ENCODE measurements at places on chromosomes 6 and 20. TPM values are rescaled to one million over a fixed set of nuclear protein-coding genes. Genes with fewer than 3 reads are reported as not detected.

DNA sequence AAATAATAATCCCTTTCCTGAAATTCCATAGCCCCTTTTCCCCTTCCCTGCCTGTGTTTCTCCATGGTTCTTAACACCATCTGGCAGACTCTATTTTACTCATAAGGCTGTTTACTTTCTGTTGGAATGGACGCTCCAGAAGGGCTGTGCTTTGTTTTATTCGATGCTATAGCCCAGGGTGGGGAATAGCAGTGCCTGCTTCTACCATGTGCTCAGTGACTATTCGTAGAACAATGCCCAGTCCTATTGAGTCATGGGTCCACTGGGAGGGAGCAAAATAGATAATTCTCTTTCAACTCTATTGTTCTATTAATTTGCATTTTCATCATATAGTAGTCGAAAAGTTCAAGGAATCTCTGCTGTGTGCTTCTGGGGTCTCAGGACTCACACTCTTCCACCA, 565.1 kb downstream of the C6orf118 start:
- H3K27me3 ChIP-seq = no peaks in the 10 kb centered on the region
- no peak overlapping the region for H3K4me3 ChIP-seq
- no peaks in the 10 kb centered on the region for H3K36me3 ChIP-seq

GRCh38 chr6:81763968-81764367, 11.5 kb upstream of the TENT5A start:
- no peak overlapping the region for H3K27ac ChIP-seq
- H3K27me3 ChIP-seq = peaks cover 9% of the 10 kb centered on the region
- no peak overlapping the region for H3K4me3 ChIP-seq
- DNase-seq = no peak
- no peaks in the 10 kb centered on the region for H3K36me3 ChIP-seq

DNA sequence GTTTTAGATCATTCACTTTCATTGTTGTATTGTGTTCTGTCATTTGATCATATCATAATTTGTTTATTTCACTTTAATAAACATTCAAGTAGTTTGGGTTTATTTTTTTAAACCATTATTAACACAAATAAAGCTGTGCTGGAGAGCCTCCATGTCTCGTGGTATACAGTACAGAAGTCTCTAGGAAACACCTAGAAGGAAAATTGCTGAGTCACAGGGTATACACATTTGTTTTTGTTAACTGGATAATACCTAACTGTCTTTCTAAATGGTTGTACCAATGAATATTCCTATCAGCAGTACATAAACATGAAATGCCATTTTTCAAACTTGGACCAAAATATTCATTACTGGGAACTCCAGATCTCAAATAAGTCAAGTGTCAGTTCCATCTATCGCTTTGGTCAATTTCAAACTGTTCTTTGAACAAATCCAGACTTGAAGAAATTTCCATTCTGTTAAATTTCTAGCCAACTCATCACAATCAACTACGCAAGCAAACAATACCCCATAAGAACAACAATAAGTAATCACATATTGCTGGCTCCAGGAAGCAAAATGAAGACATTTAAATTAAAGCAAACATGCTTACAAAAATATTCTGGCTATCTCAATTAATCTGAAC, 138.1 kb downstream of the ATXN1 start:
- no peak for DNase-seq
- no peaks in the 10 kb centered on the region for H3K27me3 ChIP-seq
- H3K4me3 ChIP-seq = no peak overlapping the region
- H3K27ac ChIP-seq = no peak overlapping the region
- peaks cover 23% of the 10 kb centered on the region for H3K4me1 ChIP-seq
- peaks cover 2% of the 10 kb centered on the region for H3K36me3 ChIP-seq

DNA sequence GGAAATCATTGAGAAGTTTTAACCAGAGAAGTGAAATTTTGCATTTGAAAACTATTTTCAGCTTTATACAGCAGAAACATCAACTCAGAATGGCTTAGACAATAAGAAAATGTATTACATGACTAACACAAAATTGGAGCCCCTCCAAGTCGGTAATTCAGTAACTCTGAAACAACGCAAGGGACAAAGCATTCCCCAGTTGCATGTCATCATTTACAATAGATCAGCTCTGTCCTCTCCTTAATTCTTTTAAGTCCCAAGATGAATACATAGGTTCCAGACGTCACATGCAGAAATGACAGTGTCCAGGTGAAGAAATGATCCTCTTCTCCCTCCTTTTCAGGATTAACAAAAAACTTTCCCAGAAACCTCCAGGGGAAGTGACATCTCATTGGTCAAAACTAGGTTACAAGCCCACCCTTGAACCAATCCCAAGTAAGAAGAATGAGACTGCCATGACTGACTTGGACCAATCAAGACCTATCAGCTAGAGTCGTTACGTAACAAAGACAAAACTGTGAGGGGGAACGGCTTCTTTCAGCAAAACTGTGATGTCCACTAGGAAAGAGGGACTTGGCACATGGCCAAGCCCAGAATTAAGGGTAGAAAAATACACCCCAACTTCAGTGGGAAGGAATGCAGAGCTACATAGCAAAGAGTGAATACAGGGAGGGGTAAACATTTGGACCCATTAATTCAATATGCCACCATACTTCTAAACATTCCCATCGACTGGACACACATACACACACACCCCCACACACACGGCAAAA, 149.8 kb upstream of the PRND start:
- DNase-seq = no peak
- no peak overlapping the region for H3K4me3 ChIP-seq
- H3K36me3 ChIP-seq = no peaks in the 10 kb centered on the region
- H3K27me3 ChIP-seq = peaks cover 26% of the 10 kb centered on the region

- DNase-seq = peak; percentile 5
- H3K4me3 ChIP-seq = no peak overlapping the region
- peak overlapping the region; percentile 66 for H3K27ac ChIP-seq
- peaks cover 7% of the 10 kb centered on the region for H3K4me1 ChIP-seq
- no peaks in the 10 kb centered on the region for H3K27me3 ChIP-seq
- H3K36me3 ChIP-seq = peaks cover 15% of the 10 kb centered on the region
Observed at GRCh38 chr20:41178904-41179432, 41.6 kb downstream of the PLCG1 start.

DNA sequence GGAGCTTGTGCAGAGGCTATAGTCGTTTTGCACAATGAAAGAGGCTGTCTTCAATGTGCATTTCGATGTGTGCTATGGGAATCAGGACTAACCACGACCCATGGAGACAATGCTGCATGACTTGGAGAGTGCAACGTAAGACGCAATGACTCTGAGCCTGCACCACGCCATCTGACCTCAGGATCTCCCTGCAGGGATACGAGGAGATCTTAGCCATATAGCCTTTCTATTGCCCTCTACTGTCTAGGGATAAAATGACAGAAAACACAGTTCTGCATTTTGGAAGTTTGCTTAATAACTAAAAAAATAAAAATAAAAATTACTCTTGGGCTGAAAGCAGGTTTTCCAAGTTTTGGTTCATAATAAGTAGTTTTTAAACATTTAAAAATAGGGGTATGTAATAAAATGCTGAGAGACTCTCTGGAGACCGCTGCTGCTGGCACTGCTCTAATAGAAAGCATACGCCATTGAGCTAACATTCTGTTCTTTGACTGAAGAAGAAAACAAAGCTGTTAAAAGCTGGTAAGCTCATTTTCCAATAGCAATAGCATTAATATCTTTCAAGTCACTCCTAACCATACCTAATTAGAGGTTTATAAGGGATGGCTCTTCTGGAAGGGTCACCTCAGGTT, 87.2 kb downstream of the PDE7B start:
- H3K27ac ChIP-seq = no peak overlapping the region
- no peaks in the 10 kb centered on the region for H3K4me1 ChIP-seq

- H3K27me3 ChIP-seq = peaks cover 12% of the 10 kb centered on the region
- no peaks in the 10 kb centered on the region for H3K36me3 ChIP-seq
- DNase-seq = peak; percentile 86
- H3K4me1 ChIP-seq = peaks cover 5% of the 10 kb centered on the region
Observed at GRCh38 chr6:53725791-53726575, 60.4 kb upstream of the KLHL31 start.

- no peak overlapping the region for H3K27ac ChIP-seq
- DNase-seq = no peak
- H3K36me3 ChIP-seq = no peaks in the 10 kb centered on the region
- peaks cover 17% of the 10 kb centered on the region for H3K27me3 ChIP-seq
Observed at GRCh38 chr20:49786196-49786595, 26.4 kb upstream of the SLC9A8 start.

DNA sequence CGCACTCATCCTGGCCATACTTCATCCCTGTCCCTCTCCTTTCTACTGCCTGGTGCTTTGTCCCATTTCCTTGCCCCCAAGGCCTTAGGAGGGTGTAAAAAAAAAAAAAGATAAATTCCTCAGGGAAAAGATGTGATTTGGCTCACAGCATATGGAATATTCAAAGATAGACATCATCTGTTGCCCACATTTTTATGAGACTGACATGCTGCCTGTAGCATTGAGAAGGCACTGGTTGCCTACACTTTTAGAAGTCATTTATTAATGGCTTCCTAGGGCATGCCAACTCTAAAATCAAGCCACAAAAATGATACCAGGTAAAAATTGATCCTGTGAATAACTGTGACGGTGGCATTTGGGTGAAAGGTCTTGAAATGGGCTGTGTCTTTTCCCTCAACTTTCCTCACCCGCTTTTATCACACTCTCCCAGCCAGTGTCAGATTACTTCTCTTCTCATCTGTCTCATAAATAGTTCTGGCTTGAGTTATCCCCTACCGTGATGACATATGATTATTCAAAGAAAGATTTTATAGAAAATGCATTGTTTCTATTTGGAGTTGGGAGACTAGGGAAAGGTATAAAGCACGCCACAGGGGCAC, 139.4 kb downstream of the CARMIL1 start:
- peaks cover 10% of the 10 kb centered on the region for H3K4me1 ChIP-seq
- peaks cover 5% of the 10 kb centered on the region for H3K36me3 ChIP-seq
- H3K27ac ChIP-seq = no peak overlapping the region
- H3K27me3 ChIP-seq = no peaks in the 10 kb centered on the region
- no peak for DNase-seq

GRCh38 chr6:4028051-4028450, 50.9 kb downstream of the FAM217A start:
- no peaks in the 10 kb centered on the region for H3K27me3 ChIP-seq
- H3K27ac ChIP-seq = no peak overlapping the region
- H3K36me3 ChIP-seq = peaks cover 67% of the 10 kb centered on the region
- H3K4me3 ChIP-seq = no peak overlapping the region
- H3K4me1 ChIP-seq = peaks cover 78% of the 10 kb centered on the region
- no peak for DNase-seq

DNA sequence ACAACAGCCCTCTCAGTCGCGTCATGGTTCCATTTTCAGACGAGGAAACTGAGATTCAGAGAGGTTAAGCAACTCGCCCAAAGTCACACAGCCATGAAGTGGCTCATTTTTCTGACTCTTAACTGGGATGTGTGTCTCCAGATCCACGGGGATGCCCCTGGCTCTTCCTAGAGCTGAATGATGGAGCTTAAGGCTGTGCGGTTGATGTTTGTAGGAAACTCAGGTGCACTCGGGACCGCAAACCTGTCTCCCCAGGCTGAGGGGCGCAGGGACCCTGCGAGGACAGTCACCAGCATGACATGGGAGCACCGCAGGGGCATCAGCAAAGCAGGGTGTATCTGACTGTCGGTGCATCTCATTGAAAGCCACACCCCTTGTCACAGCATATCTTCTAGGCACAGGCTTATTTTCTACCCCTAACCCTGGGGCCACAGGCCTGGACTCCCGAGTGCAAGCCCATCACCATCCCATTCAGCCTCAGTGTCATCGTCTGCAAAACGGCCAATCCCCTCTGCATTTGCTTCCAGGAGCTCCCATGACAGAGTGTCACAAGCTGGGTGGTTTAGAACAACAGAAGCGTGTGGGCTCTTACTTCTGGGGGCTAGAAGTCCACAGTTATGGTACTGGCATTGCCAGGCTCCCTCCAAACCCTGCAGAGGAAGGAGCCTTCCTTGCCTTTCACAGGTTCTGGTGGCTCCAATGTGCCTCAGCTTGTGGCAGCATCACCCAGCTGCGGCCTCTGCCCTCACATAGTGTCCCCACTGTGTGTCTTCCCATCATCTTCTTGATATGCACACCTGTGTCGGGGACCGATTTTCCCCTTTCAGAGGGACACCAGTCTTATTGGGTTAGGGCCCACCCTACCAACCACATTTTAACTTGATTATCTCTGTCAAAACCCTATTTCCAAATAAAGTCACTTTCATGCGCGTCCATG, 9.9 kb upstream of the ARHGAP40 start:
- no peak for DNase-seq
- no peaks in the 10 kb centered on the region for H3K4me1 ChIP-seq
- no peak overlapping the region for H3K4me3 ChIP-seq
- no peak overlapping the region for H3K27ac ChIP-seq
- no peaks in the 10 kb centered on the region for H3K36me3 ChIP-seq

GRCh38 chr20:2538931-2539720, 2.8 kb downstream of the TMC2 start:
- H3K4me1 ChIP-seq = no peaks in the 10 kb centered on the region
- H3K27ac ChIP-seq = no peak overlapping the region
- peaks cover 24% of the 10 kb centered on the region for H3K27me3 ChIP-seq
- no peaks in the 10 kb centered on the region for H3K36me3 ChIP-seq
- no peak for DNase-seq

- no peak overlapping the region for H3K4me3 ChIP-seq
- no peaks in the 10 kb centered on the region for H3K4me1 ChIP-seq
- H3K36me3 ChIP-seq = no peaks in the 10 kb centered on the region
Observed at GRCh38 chr6:91079969-91080368, 493.1 kb upstream of the MAP3K7 start.

- H3K4me1 ChIP-seq = no peaks in the 10 kb centered on the region
- no peak overlapping the region for H3K4me3 ChIP-seq
- no peak for DNase-seq
- H3K27me3 ChIP-seq = peaks cover 2% of the 10 kb centered on the region
- no peaks in the 10 kb centered on the region for H3K36me3 ChIP-seq
Observed at GRCh38 chr6:127582777-127583462, 5.9 kb downstream of the C6orf58 start.

- DNase-seq = no peak
- no peak overlapping the region for H3K4me3 ChIP-seq
- H3K27ac ChIP-seq = no peak overlapping the region
- no peaks in the 10 kb centered on the region for H3K4me1 ChIP-seq
- no peaks in the 10 kb centered on the region for H3K27me3 ChIP-seq
Observed at GRCh38 chr6:49576618-49577017, 26.1 kb downstream of the C6orf141 start.

CCHCR1 gene
- total RNA-seq = 39.7 TPM

LPIN3 gene
- 4.0 TPM for total RNA-seq

PAX1 gene
- not detected for total RNA-seq

MYLIP gene
- total RNA-seq = 10.6 TPM

APOM gene
- 3.4 TPM for total RNA-seq

Measured in activated CD4-positive, alpha-beta T cell treated with anti-CD3 and anti-CD28 coated beads for 36 hours (primary cell).